Cortex of kidney (tissue), 1 donor: ENCODE measurements at places on chromosomes 3 and 15.

DNA sequence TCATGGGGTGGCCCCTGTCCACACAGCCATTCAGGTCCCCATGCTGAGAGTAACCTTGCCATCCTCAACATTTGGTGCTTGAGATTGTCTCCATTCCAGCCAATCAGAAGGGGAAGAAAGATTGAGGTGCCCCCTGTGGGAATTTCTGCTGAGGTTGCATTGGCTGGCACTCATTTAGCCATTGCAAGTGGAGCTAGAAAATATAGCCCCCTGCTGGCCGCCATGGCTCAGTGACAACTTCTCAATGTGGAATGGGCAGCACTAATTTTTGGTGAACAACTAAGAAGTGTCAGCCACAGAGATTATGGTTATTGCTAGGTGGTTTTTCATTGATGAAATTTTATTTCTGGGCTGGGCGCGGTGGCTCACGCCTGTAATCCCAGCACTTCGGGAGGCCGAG lies 22.0 kb downstream of the COL6A6 start:
- no peak for DNase-seq

DNA sequence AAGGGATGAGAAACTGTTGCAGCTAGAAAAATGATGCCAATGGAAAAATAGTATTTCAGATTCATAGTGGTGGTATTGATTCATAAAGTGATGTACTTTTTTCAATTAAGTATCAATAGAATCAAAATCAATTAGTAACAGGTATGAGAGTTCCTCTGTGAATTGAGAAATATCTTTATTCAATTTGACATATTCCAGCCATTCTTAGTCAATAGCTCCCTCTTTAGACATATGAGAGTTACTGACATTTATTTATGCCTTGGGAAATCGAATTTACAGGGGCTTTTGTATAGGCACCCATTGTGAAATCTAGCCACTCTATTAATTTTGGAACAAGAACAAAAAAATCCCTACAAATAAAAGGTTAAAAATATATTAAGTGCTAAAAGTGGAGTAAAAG lies 386.9 kb upstream of the CNTN3 start:
- no peak for DNase-seq

- no peak for DNase-seq
Observed at GRCh38 chr3:53956586-53956985, 64.9 kb upstream of the SELENOK start.

GRCh38 chr3:9408546-9408945 lies 11.1 kb downstream of the SETD5 start:
- DNase-seq: no peak

- DNase-seq: no peak
Observed at GRCh38 chr3:43953380-43953779, 262.6 kb downstream of the ABHD5 start.

- no peak for DNase-seq
Observed at GRCh38 chr3:143859465-143860203, 11.4 kb upstream of the SLC9A9 start.

DNA sequence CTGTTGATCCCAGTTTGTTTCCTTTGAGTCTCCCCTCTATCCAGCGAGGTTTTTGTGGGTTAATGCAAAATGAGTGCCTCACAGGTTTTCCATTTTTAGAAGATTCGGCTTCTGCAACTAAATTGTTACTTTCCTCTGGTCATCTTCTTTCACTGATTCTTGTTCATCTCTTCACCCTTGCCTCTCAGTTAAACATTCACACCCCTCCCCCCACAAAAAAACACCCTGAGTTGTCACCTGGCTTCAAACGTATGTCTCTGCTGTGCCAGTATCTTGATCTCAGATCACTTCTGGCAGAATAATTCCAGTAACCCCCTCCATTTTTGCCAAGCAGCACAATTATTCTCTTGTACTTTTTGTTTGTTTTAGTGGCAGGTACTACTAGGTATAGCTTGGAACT lies 12.3 kb upstream of the CLDN16 start:
- DNase-seq: no peak

- DNase-seq: no peak
Observed at GRCh38 chr3:43769885-43770425, 79.2 kb downstream of the ABHD5 start.

DNA sequence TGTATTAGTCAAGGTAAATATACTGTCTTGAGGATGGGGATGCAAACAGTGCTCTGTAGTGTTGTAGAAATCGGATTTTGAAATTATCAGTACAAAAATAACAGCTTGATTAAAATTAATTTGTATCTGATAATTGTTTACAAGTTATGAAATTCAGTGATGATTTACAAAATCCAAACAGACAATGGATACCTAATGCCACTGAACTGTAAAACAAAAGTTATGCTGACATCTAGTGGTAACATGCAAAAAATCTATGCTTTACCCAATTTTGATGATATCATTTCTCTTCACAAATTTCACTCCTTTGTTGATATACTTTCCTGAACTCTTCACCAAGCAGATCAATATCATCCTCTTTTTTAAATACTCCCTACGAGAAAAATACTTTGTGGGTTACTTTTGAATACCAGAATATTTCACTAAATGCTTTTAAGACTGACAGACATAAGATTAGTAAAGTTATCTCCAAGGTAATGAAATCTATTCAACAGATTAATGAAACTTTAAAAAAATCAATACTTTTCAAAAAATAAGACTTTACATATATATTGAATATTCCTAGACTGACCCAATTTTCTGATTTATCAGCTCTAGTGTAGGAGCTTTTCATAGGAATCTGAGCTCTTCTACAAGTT lies 36.0 kb downstream of the MNS1 start:
- DNase-seq: no peak

DNA sequence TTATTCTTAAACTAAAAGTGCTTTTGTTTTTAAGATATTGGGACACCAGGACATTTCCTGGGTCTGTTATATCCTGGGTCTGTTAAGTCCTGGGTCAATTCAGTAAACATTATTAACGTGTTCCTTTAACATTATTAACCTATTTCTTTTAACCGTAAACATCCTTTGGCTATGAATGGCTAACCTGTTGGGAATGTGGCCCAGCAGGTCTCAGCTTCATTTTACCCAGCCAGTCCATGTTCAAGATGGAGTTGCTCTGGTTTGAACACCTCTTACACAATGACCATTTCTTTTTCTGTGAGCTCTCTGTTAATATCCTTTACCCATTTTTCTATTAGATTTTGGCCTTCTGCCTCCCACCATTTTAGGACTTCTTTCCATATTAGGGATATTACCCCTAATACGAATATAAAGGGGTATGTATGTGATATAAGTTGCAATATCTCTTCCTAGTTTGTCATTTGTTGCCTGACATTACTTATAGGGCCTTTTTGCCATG lies 88.9 kb upstream of the NEDD4 start:
- DNase-seq: no peak

DNA sequence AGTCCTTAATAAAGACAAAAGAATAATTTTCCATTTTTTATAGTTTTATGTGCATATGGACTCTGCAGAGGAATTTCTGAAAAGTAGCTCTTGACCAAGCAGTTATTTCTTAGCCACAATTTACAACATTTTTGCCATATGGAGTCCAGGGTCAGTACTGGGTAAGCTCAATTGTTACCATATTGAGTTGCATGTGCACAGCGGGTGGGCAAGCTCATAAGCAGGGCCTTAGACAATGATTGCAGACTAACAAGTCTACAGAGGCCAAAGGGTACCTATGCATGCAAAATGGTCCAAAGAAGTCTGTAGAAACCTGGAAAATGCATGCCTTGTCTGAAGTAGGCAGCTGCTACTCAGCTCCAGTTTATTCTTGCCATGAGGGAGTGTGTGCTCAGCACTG lies 19.0 kb upstream of the ARHGEF26 start:
- no peak for DNase-seq
